Vein endothelial cell (primary cell): ENCODE measurements at places on chromosomes 6 and 20. TPM values are rescaled to one million over a fixed set of nuclear protein-coding genes. Genes with fewer than 3 reads are reported as not detected.

The SLC22A2 gene
- total RNA-seq, result not detected in 2 replicates

The TFAP2A gene
- 0.10 TPM in 1 of 2 replicates, not detected in the other for total RNA-seq

The C6orf141 gene
- 30.7 and 34.2 TPM in 2 replicates for total RNA-seq

The BANF2 gene
- not detected in 2 replicates for total RNA-seq

The ELOVL4 gene
- total RNA-seq, result 0.98 and 1.4 TPM in 2 replicates

The ZBP1 gene
- total RNA-seq, result not detected in 2 replicates

The FHL5 gene
- not detected in 2 replicates for total RNA-seq

The JPH2 gene
- 0.33 and 0.38 TPM in 2 replicates for total RNA-seq

The KCNK5 gene
- not detected in 2 replicates for total RNA-seq

The TNFRSF6B gene
- total RNA-seq, result 22.1 and 41.5 TPM in 2 replicates

The RIN2 gene
- total RNA-seq, result 111 and 159 TPM in 2 replicates

The UCKL1 gene
- total RNA-seq, result 32.4 and 37.9 TPM in 2 replicates

The RAB44 gene
- total RNA-seq, result under 0.01 TPM in 1 of 2 replicates, not detected in the other

The SNAP25 gene
- not detected in 2 replicates for total RNA-seq

The POU3F2 gene
- total RNA-seq, result not detected in 2 replicates

The SLC12A5 gene
- 0.86 and 1.6 TPM in 2 replicates for total RNA-seq

The SLPI gene
- not detected in 2 replicates for total RNA-seq

The COL12A1 gene
- 15.4 and 19.3 TPM in 2 replicates for total RNA-seq

The PRELID3B gene
- 55.2 and 64.6 TPM in 2 replicates for total RNA-seq

The MYO6 gene
- total RNA-seq, result 27.4 and 36.1 TPM in 2 replicates

The IYD gene
- total RNA-seq, result not detected in 2 replicates

The SMPDL3A gene
- total RNA-seq, result 4.2 and 6.4 TPM in 2 replicates

The SIRPB2 gene
- 4.2 and 4.6 TPM in 2 replicates for total RNA-seq

The PDYN gene
- total RNA-seq, result not detected in 2 replicates

The CRISP2 gene
- total RNA-seq, result not detected in 2 replicates

The EFCAB8 gene
- total RNA-seq, result under 0.01 TPM in 2 replicates

The FOXA2 gene
- not detected in 2 replicates for total RNA-seq

The HSPA1A gene
- 53.3 and 53.9 TPM in 2 replicates for total RNA-seq

The COL10A1 gene
- not detected in 2 replicates for total RNA-seq

The CLIC5 gene
- under 0.01 and 0.19 TPM in 2 replicates for total RNA-seq

The CTAGE9 gene
- not detected in 2 replicates for total RNA-seq

The ZNF322 gene
- 13.4 and 17.7 TPM in 2 replicates for total RNA-seq

The SYTL3 gene
- 1.1 and 1.3 TPM in 2 replicates for total RNA-seq

The RREB1 gene
- total RNA-seq, result 31.8 and 34.3 TPM in 2 replicates

The YWHAB gene
- 114 and 161 TPM in 2 replicates for total RNA-seq

The FOXQ1 gene
- total RNA-seq, result not detected in 2 replicates

The PRPH2 gene
- 0.48 and 1.3 TPM in 2 replicates for total RNA-seq

The LHFPL5 gene
- not detected in 2 replicates for total RNA-seq

The ZNF311 gene
- 0.33 and 0.48 TPM in 2 replicates for total RNA-seq

The HLA-DRB1 gene
- 0.10 and 1.3 TPM in 2 replicates for total RNA-seq

The TBPL1 gene
- 16.7 and 27.5 TPM in 2 replicates for total RNA-seq

The WFDC2 gene
- not detected in 2 replicates for total RNA-seq

The SLC26A8 gene
- 0.38 TPM in 1 of 2 replicates, not detected in the other for total RNA-seq

The CLVS2 gene
- not detected in 2 replicates for total RNA-seq

The NR2E1 gene
- total RNA-seq, result not detected in 2 replicates

The EPPIN gene
- not detected in 2 replicates for total RNA-seq

The POLR3F gene
- total RNA-seq, result 13.6 and 20.3 TPM in 2 replicates

The ENPP1 gene
- total RNA-seq, result 0.65 and 1.1 TPM in 2 replicates

The LY6G5B gene
- 4.2 and 6.1 TPM in 2 replicates for total RNA-seq

The SH3BGRL2 gene
- 26.5 and 33.1 TPM in 2 replicates for total RNA-seq

The PPIL6 gene
- total RNA-seq, result 0.33 and 0.57 TPM in 2 replicates

The TGM2 gene
- total RNA-seq, result 938 and 1,115 TPM in 2 replicates
